ENCODE measurements at places on chromosomes 7 and 10. TPM values are rescaled to one million over a fixed set of nuclear protein-coding genes. Genes with fewer than 3 reads are reported as not detected.

Gene POT1
- total RNA-seq, result 72.2 TPM

Gene EPHA1
- 1.6 TPM for total RNA-seq

Gene CTTNBP2
- 63.5 TPM for total RNA-seq

Gene FKBP6
- not detected for total RNA-seq

Gene GPR15LG
- 0.36 TPM for total RNA-seq

Gene PRKCQ
- total RNA-seq, result 0.91 TPM

Gene INA
- 160 TPM for total RNA-seq

Gene ELFN1
- 6.5 TPM for total RNA-seq

Gene LFNG
- total RNA-seq, result 31.3 TPM

Gene SUFU
- 6.0 TPM for total RNA-seq

Gene PARG
- total RNA-seq, result 67.7 TPM

Gene IDI2
- not detected for total RNA-seq

Gene PPP3CB
- total RNA-seq, result 90.7 TPM

Gene CTAGE8
- not detected for total RNA-seq

Gene UCN3
- total RNA-seq, result 0.27 TPM

Gene FBXO24
- total RNA-seq, result 0.45 TPM

Gene SHH
- 3.4 TPM for total RNA-seq

Gene MSRB2
- total RNA-seq, result 18.9 TPM

Gene GPR26
- 12.0 TPM for total RNA-seq

Gene COPG2
- total RNA-seq, result 43.5 TPM

Gene TLL2
- 1.2 TPM for total RNA-seq

Gene NPC1L1
- not detected for total RNA-seq

Gene CRYGN
- not detected for total RNA-seq

Gene PRPS1L1
- total RNA-seq, result not detected

Gene SLC26A5
- total RNA-seq, result 0.18 TPM

Gene PKD2L1
- total RNA-seq, result not detected

Gene GIMAP8
- total RNA-seq, result 2.5 TPM

Gene PPP1R17
- total RNA-seq, result 4.4 TPM

Gene C10orf67
- 0.54 TPM for total RNA-seq

Measured in cerebellum (tissue), 4 donors.